ENCODE measurements at places on chromosomes 6 and 20. TPM values are rescaled to one million over a fixed set of nuclear protein-coding genes. Genes with fewer than 3 reads are reported as not detected.
A peak's percentile ranks its signal among the peaks of the same experiment; 100 is the strongest.

SLC35F1 gene
- polyA plus RNA-seq = 3.0 TPM

PTCHD4 gene
- polyA plus RNA-seq = 0.48 TPM

DNA sequence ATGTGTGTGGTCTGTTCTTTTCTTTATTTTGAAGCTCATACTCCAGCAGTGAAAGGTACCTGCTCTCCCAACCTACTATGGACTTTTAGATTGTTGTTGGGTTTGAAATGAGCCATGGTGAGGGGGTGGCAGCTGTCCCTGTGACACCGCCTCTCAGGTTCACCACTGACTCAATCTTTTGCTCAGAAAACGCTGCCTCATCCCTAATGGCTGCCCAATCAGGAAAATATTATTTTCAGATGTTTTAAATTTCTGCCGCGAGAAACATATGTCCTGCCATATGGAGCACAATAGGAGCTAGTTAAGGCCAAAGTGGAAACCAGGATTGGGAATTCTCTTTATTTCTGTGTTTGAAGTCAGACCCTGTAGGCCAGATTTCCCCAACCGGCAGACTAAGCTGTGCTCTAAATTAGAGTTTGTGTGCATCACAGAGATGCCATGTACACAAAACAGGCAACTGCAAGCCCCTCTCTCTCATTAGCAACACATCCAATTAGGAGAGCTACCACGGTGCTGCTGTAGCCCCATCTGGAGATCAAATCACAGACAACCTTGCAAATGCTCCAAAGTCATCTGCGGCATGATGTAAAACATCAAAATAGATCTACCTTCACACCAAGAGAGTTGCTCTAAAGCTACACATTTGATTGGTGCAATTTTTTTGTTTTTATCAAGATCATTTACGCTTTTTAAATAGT, 144.1 kb upstream of the BACH2 start:
- no peak for DNase-seq

GRCh38 chr20:63522091-63522868, 1.7 kb downstream of the PPDPF start:
- no peak for DNase-seq

DNA sequence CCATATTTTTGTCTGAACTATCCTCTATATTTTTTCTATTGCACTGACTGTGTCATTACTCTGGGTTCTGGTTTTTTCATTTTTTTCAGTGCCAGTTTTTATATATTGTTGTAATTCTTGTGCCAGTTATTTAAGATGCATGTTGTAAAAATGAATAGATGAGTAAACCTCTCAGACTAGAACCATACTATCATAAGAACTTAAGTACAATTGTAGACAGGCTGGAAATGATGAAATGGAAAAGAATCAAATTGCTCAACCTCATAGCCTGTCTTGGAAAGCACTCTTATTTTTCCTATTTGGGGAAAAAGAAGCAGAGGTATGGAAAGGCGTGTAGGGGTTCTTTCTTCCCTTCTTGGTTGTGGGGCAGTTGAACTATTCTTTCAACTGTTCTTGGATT, 30.2 kb downstream of the PANK2 start:
- DNase-seq = no peak

GRCh38 chr6:104753251-104753650, 106.5 kb downstream of the HACE1 start:
- DNase-seq = no peak

DNA sequence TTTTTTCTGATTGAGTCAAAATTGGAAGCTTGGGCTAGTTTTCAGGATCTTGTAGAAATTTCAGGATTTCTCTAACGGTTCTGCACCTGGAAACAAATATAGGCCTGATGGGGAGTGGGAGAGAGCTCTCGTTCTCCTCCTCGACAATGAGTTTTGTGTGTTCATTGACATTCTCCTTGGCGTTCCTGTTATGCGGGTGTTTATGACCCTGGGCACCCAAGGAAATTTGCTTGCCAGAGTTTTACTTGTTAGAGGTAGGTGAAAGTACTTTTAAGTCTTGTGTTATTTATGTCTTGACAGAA, 2.2 kb downstream of the ASXL1 start:
- DNase-seq = no peak

LRRC73 gene
- 0.20 TPM for polyA plus RNA-seq

RAMACL gene
- polyA plus RNA-seq = 0.22 TPM

ZC2HC1B gene
- not detected for polyA plus RNA-seq

FOXS1 gene
- polyA plus RNA-seq = 10.6 TPM

GRCh38 chr6:2852921-2853322, 11.3 kb upstream of the SERPINB1 start:
- no peak for DNase-seq

GRCh38 chr6:15246666-15247499, 1.0 kb downstream of the JARID2 start:
- no peak for DNase-seq

SAMD5 gene
- polyA plus RNA-seq = 28.6 TPM

DNA sequence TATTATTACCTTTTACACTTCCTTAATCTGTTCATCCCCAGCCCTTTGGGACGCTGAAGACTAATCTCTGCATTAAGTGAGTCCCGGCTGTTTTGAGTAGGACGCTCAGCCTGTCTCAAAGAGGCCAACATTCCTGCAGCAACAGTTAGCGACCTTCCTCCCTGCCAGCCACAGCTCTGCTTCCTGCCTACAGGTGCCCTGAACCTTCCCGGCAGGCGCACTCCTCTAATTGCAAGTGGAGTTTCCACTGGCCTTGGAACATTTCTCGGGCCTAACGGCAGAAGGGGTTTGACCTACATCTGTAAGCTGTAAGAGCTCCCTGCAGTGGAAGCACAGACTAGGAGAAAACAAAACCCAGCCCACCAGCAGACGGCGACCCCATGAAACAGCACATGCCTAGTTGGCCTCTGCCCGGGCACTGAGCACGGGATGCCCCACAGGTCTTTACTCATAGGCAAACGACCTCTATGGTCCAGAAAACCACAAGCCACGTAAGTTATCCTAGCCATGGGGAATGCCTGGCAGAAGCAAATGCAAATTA, 137.9 kb downstream of the DTNBP1 start:
- no peak for DNase-seq

PRICKLE4 gene
- 7.5 TPM for polyA plus RNA-seq

GRCh38 chr6:133548423-133549159, 307.4 kb downstream of the EYA4 start:
- peak; percentile 47 for DNase-seq

EGFL8 gene
- polyA plus RNA-seq = 26.2 TPM

DNA sequence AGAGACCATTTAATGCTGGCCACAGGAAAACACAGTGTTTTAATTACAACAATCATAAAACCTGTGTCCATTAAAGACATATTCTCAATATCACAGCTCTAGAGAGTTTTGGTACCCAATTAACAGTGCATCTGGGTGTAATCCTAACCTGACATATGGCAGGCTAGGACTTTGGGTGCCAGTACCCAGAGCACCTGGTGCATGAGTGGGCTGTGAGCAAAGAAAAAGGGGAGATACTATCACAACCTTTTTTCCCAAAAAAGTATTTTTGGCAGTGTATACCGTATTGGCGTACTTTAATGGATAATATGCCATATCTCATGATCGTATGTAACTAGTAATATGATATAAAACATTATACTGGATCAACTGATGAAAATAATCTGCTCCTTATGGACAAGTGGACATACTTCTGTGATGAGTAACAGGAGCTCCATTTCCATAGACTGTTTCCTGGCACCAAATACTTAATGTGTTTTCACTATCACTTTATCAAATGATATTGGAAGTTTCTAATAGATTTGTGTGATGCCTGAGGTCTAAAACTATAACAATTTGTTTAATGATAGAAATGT, 91.7 kb downstream of the COL19A1 start:
- DNase-seq = no peak

NT5DC1 gene
- 60.1 TPM for polyA plus RNA-seq

GRCh38 chr6:147970970-147971369, 371.7 kb upstream of the SASH1 start:
- no peak for DNase-seq

- DNase-seq = no peak
Measured at GRCh38 chr6:18536591-18537055, 149.5 kb downstream of the RNF144B start.

DNA sequence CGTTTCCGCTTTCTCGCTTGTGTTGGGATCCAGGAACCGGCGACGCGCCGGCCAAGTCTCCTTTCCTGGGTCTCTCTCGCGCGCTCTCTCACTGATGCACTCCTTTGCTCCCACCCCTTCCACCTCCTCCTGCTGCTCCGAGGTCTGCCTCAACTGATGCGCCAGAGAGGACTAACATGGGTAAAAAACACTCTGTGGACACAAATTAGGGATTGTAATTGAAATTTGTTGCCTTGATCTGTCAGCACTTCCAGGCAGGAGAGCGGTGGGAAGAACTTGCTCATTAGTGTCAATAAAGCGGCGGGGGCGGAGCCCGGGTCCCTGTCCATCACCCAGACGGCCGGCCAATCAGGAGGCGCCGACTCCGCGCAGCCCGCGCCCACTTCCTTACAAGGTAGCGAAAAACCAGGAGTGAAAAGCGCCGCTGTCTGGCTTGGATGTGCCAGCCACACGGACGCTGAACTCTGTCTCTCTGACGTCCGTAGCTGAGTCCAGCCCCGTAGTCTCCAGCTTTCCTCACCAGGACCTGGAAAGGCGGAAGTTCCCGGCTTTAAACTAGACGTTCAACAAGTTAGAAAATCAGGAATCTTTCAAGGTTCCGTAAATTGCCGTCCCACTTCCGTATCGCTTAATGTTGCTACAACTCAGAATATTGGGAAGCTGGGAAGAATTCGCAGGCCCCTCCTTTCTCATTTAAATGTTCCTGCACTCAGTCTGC, at the start of gene TBX18:
TBX18 (minus strand) TSS at position 267 of the 718 bp plus-strand sequence. CDS start 417 bp downstream, outside the sequence.
- no peak for DNase-seq

GRM1 gene
- polyA plus RNA-seq = 0.04 TPM

DNA sequence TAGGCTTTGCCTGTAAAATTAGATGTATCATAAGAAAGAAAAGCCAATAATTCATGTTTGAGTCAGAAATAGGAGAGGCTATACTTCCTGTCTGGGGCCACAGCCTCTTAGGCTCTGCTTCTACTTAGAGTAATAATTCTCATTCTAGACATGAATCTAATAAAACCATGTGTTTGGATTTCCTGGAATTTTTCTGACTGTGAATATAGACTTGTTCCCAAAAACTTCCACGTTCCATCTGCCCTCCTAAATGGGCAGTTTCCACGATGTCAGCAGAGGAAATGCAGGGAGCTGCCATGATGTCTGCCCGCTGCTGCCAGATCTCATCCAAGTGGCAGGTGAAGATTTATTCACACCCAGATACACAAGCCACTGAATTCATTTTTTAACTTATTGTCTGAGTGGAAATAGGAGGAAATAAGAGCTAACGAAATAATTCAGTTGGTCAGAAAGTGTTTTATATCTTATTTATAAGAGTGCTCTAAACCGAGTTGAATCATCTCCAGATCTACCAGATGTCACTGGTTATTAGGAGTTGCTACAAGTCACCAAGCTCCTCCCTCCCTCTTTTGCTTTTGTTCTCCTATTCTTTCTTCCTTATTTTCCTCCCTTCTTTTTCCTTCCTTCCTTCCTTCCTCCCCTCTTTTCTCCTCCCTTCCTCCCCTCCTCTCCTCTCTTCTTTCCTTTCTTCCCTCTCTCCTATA, 69.3 kb downstream of the ALDH8A1 start:
- DNase-seq = no peak

GRCh38 chr20:48178633-48179032, 393.4 kb upstream of the SULF2 start:
- no peak for DNase-seq

DNA sequence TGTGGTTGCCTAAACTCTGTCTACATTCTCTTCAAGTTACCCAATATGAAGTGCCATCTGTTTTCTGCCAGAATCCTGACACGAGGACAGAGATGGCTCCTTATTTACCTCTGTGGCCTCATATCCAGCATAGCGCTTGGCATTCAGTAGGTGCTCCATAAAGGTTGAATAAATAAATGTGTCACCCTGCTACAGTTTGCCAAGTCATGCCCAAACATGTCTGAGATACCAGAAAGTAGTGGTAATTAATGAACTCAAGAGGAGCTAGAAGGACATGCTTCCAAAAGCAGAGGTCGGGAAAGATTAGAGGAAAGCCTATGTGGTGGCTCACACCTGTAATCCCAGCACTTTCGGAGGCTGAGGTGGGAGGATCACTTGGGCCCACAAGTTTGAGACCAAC, 30.9 kb upstream of the E2F3 start:
- no peak for DNase-seq

SLC24A3 gene
- polyA plus RNA-seq = 6.2 TPM

KHDC1L gene
- polyA plus RNA-seq = 0.69 TPM

DNA sequence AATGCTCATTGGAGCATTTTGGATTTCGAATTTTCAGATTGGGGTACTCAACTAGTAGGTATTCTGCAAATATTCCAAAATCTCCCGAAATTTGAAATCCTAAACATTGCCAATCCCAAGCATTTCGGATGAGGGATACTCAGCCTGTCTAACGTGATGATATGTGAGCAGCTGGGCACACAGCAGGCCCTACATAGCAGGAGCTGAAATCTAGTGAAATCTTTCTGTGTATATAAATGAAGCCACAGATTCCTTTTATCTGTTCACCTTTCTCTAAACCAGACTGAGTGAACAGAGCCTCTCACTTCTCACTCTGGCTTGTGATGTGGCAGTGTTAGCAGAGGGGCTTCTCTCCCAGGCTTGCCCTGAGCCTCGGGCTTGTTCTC, 17.8 kb downstream of the STX16 start:
- DNase-seq = no peak

GMPR gene
- 7.7 TPM for polyA plus RNA-seq

OPRL1 gene
- polyA plus RNA-seq = 2.4 TPM

GRCh38 chr6:157510323-157511188, 129.6 kb downstream of the ZDHHC14 start:
- no peak for DNase-seq

DEFB127 gene
- polyA plus RNA-seq = not detected

- DNase-seq = no peak
Measured at GRCh38 chr20:63141531-63141930, 74.4 kb downstream of the YTHDF1 start.

DNA sequence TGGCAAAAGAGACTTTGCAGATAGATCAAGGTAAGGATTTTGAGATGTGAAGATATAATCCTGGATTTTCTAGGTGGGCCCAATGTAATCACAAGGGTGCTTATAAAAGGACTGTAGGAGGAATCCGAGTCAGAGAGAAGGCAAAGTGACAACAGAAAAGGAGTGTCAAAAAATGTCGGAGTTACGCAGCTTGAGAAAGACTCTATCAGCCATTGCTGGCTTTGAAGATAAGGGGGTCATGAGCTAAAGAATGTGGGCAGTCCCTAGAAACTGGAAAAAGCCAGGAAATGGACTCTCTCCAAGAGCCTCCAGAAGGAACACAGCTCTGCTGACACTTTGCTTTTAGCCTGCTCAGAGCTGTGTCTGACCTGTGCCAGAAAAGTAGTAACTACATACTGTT, 8.7 kb upstream of the RWDD1 start:
- DNase-seq = peak; percentile 60

Data from right lung (tissue), 10 donors.